ENCODE measurements at places on chromosomes 1 and 21.

- no peak for DNase-seq
Measured at GRCh38 chr1:66542314-66542713, 8.4 kb downstream of the SGIP1 start.

DNA sequence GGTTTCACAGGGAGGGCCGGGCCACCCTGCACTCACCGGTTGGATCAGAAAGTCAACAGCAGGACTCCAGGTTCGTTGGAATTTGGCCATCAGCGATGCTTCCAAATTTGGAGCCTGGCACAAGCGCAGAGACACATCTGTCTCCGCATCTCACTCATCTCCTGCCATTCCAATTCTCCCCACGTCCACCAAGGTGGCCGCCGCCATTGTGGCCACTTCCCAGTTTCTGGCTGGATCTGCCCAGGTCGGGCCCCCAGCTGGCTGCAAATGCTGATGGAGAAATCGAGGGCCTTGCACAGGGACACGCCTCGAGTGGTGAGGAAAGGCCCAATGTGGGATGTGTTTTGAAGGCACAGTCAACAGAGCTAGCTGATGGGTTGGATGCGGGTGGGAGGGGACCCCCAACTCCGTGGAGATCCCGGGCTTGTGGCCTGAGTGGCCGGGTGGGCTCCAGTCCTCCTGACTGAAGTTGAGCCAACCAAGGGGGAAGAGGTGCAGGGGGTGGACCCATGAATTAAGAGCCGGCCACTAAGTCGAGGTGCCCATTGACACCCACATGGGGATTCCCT is 102.7 kb downstream of the CRYAA start:
- no peak for DNase-seq

- DNase-seq = no peak
Measured at GRCh38 chr1:228494391-228494790, 7.2 kb downstream of the RNF187 start.

DNA sequence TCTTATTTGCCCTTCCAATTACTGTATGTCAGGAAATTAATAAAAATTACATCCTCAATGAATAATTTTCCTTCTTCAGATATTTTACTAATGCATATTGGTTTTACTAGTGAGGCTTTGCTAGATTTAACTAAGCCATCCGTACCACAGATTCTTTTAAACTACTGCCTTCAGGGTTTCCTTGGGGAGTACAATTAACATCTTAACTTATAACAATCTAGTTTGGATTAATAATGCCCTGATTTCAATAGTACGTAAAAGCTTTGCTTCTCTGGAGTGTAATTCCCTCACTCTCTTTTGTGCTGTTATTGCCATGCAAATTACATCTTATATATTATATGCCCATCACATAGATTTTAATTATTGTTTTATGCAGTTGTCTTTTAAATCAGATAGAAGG is 24.3 kb upstream of the F3 start:
- no peak for DNase-seq

DNA sequence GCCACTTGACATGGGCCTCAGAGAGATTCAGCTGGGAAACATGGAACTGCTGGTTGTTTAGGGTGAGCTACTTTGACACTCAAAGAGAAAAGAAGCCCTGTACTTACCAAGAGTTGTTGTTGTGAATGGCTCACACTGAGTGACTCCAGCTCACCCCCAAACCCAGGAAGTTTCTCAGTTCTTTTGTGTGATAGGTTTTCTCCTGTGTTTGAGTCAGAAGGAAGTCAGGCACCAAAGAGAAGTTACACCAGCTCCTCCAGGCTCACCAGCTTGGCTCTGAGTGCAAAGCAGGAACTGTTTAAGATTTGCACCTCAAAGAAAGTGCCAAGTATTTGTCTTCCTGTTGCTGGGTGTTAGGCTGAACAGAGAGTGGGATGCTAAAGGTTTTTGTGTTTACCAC is 111.2 kb upstream of the PROX1 start:
- DNase-seq = no peak

DNA sequence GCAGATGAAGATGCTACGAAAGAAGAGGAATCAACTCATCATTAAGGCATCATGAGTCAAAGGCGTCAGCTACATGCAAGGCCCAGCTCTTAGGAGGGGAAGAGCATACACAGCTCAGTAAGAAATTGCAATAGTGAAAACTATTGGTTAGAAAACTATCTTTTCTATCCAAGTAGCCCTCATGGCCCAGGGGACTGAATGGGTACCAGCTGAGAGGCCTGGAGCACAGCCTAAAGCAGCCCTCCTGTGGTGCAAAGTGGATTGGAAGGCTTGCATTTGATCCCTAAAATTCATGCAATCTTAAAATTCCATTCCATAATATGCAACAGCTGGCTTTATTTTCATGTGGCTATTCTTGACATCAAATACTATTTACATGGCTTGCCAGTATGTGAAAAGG is 251.8 kb upstream of the USP24 start:
- DNase-seq = no peak

- no peak for DNase-seq
Measured at GRCh38 chr1:70518106-70518505, 107.0 kb downstream of the CTH start.

- DNase-seq = peak; percentile 11
Measured at GRCh38 chr1:61337981-61338848, 255.9 kb downstream of the NFIA start.
